ENCODE measurements at places on chromosomes 1 and 21.

- DNase-seq: no peak
Measured at GRCh38 chr1:232751393-232752140, 53.6 kb upstream of the MAP10 start.

DNA sequence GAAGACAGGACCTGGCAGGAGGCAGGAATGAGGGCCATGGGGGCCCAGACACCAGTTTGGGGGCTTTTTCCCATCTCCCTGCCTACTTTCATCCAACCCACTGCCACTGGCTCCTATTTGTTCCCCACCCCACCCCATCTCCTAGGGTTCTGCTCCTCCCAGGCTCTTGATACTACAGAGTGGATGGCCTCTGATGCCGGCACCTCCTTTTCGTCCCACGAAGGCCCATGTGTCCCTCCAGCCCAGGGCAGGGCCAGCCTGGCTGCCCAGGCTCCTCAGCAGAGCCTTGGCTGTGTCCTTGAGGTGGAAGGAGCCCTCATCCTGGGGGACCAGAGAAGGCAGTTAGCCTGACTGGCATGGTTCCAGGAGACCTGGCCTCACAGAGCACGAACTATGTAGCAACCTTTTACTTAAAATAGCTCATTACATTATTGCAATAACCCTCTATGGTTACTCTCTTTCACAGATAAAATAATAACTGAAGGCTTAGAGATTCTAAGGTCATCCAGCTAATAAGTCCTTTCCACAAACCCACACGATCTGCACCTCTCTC is 3.5 kb downstream of the POMGNT1 start:
- DNase-seq: no peak

DNA sequence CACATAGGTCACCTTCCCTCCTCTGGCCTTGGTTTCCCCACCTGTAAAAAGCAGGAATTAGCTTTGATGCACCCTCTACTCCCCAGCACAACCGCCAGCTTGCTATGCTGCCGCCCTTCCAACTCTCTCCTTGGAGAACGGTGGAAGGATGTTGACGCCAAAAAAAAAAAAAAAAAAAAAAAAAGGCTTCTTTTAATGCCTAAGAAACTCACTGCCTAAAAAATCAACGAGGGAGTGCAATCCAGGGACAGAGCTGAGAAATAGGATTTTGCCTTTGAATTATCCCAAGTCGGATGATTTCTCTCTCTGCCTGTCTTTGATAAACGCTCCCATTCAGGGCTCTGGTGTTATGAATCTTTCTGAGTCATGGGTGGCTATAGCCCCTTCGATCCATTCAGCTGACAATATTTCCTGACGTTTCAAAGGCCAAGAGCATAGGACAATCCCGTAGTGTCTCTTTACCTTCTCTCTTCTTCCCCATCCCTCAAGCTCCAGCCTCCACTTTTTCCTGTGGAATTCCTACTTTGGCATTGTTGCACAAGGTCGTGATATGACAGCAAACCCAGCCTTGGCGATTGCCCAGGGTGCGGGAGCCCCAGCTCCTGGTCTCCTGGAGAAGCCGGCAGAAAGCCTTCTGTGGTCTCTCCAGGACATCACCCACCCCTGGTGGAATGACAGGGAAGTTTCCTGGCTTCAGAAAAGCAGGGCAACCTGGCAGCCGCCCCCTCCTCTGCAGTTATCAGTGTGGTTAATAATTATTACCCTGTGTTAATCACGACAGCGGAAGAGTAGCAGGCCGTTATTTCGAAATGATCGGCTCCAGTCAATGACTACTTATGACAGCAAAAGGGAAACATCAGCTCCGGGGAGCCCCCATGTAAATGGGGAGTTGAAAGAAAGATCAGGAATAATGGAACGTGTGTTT is 8.0 kb upstream of the PLXNA2 start:
- DNase-seq: no peak

GRCh38 chr21:38834725-38835124 is 29.0 kb downstream of the ETS2 start:
- no peak for DNase-seq

DNA sequence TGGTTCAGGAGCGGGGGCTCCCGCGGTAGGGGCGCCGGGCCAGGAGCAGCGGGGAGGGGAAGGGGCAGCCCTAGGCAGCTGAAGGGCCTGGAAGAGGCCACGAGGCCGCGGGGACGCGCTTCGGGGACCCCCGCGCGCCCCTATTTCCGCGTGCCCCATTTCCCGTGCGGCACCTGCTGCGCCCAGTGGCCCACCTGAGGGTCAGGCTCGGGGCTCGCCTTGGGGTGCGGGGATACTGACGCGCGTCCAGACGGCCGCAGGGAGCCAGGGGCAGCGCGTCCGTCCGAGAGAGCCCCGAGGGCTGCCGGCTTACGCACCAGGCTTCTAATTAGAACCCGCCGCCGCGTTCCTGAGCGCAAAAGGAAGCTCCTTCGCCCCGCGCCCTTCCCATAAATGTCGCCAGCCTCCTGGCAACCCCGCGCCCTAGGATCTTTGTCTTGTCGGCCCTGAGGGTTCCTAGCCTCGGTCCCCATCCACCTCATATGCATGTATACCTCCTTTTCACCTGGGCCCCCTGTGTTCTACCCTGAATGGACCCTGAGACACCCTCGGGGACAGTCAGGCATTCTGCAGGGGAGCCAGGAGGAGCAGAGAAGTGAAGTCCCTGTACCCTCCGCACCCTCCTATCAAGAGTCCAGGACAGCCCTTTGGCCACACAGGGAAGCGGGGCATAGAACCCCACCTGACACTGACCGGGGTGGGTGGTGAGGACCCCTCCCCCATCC is 1.8 kb downstream of the WNT3A start:
- no peak for DNase-seq

- no peak for DNase-seq
Measured at GRCh38 chr1:18644446-18644845, 13.8 kb downstream of the PAX7 start.

DNA sequence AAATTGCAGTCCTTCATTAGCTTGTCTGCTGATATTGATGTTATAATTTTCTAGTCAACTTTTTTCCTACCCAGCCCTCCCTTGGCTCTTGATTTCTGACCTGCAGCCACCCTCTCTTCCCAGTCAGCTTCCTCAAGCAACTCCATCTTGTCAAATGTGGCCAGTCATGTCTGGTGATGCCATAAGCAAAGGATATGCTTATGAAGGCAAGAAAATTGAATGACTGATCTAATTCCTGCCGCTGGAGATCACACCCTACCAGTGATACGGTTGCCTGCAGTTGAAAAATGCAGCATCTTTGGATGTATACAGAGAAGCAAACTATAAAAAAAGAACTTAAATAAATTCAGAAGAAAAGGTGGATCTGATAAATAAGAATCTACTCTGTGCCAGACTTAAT is 297.1 kb upstream of the DAB1 start:
- no peak for DNase-seq

DNA sequence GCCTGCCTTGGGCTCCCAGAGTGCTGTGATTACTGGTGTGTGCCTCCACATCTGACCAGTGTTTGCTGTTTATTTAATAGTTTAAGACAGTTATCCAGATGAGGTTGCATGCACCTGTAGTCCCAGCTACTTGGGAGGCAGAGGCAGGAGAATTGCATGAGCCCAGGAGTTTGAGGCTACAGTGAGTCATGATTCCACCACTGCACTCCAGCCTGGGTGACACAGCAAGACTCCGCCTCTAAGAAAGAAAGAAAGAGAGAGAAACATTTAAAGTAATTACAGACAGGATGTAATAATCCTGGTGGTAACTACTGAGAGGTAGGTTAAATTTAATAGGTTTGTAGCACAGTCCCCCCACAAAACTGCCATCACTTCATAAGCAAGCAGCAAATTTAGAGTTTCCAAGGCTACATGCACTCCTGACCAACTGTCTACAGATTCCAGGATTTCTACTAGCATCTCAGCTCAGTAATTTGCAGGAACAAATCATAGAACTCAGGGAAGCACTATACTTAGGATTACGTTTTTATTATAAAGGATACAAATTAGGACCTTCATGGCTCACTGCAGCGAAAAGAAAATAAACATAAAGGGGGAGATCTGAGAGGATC is 89.6 kb downstream of the PKN2 start:
- DNase-seq: no peak

DNA sequence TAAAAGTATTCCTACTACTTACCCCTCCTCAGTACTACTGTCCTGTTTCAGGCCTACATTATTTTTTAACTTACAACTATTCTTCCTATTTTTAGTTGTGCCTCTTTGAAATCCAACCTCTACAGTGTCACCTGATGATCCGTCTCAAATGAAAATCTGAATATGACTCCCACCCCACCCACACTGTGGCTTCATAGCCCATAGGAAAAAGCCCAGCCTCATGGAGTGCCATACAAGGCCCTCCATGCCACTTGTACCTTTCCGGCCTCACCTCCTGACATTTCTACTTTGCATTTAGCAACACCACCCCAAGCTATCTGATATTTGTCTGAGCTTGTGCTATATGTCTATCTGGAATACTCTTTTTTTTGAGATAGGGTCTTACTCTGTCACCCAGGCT is 49.3 kb downstream of the TRAF5 start:
- DNase-seq: no peak

DNA sequence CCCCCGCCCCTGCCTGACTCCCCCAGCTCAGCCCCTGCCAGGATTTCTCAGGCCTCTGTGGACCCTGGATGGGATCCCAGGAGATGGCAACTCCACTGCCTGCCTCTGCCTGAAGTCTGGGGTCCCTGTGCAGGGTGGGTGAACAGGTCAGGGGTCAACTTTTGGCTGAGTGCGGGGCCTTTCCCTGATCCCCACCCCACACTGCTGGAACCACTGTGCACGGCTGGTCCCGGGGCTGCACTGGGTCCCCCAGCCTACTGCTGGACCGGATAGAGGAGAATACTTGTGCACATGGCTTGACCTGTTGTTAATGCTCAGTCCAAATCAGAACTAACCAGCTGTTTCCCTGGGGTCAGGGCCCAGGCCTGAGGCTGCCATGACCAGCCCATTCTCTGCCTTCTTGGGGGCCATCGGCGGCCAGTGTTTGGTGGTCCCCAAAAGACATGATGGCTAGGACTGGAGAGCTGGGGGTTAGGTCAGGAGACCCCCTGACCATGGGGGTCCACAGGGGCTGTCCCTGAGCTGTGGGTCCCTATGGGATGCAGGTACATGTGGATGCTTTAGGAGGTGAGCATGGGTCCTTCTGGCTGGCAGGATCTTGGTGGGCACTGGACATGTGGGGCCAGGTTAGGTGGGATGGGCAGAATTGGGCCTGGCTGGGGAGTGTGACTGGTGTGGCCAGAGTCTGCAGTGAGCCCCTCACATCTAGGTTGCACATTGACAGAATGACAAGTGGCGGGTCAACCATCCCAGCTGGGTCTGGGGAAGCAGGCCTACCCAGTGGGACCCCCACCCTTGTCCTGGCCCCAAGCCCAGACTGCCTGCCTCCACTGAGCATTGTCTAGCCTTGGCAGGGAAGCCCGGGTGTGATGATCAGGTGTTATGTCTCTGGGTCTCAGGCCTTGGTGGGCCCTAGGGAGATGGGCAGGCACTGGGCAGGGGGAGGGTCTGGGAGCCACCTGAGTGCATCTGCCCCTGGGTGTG is 19.0 kb upstream of the ZNF678 start:
- DNase-seq: no peak

GRCh38 chr1:166915941-166916340 is 39.9 kb upstream of the TADA1 start:
- no peak for DNase-seq

- DNase-seq: no peak
Measured at GRCh38 chr21:22342889-22343288, 1344.7 kb downstream of the NCAM2 start.

DNA sequence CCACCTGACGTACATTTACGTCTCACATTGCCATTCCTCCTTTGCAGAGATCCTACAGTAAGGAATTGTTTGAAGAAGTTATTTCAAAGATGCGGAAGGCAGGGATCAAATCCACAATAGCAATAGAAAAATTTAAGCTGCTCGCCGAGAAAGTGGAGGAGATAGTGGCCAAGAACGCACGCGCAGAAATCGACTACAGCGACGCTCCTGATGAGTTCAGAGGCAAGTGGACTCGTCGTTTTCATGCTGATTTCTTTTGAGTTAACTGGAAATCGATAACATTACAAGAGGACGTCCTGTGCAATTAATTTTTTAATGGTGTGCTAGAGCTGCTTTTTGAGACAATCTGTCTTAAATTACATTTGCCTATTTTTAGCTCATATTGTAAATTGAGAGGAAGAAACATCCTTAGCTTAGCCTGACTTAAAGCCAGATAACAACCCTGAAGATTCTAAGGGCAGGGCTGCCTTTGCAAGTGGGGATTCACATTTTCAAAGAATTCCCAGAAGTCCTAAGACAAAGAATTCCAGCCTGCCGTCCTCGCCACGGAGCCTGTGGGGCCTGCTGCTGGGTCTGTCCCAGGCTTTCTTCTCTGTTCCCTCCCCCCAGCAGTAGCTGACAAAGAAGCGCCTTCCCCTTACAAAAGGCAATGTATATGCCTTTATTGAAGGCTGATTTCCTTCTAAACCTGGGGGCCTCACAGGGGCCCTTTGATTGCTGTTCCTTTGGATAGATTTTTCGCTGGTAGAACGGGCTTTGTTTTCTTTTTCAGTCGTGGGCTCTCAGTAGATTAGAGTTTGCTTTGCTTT is 31.6 kb upstream of the KIF1B start:
- no peak for DNase-seq

- DNase-seq: no peak
Measured at GRCh38 chr1:3531928-3532327, 77.5 kb downstream of the ARHGEF16 start.

DNA sequence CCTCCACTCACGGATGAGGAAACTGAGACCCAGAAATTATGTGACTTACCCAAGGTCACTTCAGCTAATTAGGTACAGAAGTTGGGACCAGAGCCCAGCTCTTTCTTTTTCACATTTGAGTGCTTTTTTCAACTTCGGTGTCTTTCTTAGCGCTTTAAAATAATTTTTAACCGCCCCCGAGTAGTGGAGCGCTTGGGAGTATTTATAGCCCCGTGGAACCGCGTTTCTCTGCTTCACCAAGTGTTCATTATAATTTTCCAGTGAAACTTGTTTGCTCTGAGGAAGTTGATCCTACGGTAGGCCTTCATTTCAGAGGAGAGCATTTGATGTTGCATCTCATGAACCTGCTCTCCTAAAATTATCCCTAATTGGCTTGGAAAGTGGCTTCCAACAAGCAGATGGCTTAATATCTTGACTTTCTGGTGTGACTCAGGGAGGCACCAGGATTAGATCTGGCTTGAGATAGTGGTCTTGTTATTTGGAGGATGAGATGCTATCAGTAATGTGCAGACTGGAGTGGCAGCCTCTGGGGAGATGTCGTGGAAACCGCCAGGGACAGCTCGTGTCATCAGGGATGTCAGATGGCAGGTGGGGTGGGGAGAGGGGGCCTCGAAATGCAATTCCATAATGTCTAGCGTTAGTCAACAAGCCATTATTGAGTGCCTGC is 321.3 kb downstream of the CAMTA1 start:
- no peak for DNase-seq

DNA sequence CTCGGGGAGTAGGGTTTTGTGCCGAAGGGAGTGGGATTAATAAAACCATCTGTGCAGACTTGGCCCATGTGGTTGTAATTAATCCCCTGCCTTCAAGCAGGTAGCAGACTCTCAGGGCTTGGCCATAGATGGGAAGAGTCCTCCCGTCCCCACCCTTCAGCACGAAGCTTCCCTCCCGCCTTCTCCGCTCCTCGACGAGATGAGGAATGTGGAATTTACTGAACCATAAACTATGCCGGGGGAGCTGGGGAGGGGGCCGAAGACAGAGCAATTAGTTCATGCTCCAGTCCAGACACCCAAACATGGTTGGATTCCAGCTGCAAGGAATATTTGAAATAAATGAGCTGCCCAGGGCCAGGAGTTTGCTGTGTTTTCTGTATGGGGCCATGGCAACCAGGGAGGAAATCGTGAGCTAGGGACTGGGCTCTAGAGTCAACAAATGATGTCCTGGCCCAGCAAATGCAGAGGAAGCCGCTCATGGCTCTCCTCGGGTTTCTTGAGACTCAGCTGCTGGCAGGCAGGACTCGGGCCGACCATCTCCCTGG is 78.8 kb downstream of the SPSB1 start:
- no peak for DNase-seq

Data from activated T-cell treated with anti-CD3 and anti-CD28 coated beads for 4 hours (primary cell).